ENCODE measurements at places on chromosomes 1 and 21.

- peak; percentile 61 for DNase-seq
Observed at GRCh38 chr1:246748867-246749266, 24.7 kb downstream of the SCCPDH start.

DNA sequence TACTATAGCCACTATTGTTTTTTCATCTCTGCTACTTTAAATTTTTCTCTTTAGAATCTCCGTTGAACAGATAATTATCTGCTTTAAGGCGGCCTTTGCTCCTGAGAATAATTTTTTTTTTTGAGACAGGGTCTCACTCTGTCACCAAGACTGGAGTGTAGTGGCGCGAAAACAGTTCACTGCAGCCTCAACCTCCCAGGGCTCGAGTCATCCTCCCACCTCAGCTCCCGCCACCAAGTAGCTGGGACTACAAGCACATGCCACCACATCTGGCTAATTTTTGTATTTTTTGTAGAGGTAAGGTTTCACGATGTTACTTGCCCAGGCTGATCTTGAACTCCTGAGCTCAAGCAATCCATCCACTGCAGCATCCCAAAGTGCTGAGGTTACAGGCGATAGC lies 28.6 kb downstream of the TRIT1 start:
- DNase-seq = no peak

DNA sequence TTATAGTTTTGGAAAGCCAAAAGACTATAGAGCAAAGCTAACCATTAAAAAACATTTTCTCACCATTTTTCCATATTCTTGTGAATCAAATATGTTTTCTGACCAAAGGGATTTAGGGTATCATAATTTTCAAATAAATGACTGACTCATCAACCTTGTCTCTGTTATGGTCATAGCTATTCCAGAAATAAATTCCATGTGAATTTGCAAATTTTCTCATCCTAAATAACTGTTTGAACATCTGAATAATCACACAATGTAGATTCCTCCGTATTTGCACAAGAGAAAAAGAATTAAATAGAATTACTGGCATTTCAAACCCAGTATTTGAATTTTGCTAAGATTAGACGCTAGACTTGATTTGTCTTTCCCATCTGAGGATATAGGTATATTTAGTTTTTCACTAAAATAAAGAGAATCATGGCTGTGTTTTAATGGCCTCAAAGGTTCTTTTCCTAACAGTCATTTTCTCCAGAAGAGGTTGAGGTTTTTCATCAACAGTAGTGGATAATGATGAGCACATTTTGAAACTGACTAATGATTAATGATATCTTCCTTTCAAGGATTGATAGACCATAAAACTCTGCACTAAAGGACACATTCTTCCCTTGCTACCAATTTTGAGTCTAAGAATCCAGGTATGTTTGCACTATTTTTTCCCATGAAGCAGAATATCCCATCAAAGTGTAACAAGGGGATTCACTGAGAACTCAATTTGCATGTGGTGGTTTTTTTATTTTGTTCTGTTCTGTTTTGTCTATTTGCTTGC lies 9.5 kb upstream of the DUSP23 start:
- no peak for DNase-seq

DNA sequence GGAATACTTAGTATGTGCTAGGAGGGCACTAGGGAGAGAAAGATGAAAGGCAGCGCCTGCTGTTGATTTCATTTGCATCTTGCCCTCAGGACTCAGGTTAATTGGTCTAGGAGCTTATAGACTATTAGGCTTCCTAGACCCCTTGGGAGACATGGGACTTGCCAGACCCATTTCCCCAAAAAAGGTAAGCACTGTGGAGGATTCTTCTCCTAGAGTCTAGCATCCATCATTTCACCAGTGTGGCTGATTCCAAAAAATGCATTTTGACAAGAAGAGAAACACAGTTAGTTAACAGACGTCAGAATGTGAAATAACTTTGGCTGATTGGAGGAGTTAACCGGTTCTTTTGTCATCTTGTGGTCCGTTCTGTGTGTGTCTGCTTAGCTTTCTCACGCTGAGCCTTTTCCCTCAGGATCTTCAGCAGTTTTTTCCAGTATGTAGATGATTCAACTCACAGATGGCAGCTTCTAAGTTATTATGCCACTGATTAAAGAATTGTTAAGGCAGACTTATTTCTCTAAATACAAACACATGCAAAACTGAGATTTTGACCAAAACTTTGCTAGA lies 108.8 kb downstream of the KIF26B start:
- no peak for DNase-seq

Measured in fibroblast of villous mesenchyme (primary cell).